Fibroblast of skin of abdomen (primary cell): ENCODE measurements at places on chromosomes 4 and X.

DNA sequence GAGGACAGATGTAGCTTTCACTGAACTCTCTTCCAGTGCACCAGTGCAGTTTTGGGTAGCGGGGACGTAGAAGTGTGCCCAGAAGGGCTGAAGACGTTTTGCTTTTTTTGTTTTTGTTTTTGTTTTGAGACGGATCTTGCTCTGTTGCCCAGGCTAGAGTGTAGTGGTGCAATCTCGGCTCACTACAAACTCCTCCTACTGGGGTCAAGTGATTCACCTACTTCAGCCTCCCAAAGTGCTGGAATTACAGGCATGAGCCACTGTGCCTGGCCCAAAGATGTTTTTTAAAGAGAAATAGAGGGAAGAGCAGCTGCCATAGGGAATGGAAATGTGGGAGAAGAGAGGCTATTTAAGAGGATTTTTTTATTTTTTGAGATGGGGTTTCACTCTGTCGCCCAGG is 74.4 kb upstream of the ACSL1 start:
- DNase-seq, result no peak

- DNase-seq, result no peak
These were observed 105.7 kb upstream of the GATB start for GRCh38 chr4:151866592-151866918.

DNA sequence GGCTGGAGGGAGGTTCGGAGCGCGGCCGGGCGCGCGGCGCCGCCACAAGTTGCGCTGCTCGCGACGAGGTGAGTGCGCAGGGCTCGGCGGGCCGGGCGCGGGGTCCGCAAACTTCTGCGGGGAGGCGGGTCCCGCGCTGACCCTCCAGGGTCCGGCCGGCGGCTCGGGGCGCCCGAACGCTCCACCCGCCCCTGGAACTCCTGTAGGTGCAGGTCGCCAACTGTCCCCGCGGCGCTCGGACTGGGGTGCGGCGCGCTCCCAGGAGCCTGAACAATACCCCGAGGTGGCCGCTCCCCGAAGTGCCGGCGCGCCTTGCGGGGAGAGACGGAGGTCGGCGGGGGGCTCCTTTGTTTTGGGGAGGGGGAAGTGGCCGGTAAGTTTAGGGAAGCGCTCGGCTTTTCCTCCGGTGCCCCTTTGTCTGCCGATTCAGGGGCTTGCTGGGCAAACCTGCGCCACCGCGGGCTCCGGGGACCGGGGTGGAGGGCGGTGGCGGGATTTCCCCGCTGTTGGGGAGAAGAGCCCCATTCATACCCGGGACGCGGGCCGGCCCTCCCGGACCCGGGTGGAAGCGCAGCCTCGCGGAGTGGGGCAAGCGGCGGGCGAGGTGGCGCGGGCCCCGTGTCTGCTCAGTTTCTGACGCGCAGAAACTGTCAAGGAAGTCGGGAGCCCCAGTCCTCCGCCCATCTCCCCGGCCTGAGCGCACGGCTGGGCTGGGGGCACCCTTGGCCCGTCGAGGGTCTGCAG is 694 bp downstream of the TBL1X start:
- no peak for DNase-seq

DNA sequence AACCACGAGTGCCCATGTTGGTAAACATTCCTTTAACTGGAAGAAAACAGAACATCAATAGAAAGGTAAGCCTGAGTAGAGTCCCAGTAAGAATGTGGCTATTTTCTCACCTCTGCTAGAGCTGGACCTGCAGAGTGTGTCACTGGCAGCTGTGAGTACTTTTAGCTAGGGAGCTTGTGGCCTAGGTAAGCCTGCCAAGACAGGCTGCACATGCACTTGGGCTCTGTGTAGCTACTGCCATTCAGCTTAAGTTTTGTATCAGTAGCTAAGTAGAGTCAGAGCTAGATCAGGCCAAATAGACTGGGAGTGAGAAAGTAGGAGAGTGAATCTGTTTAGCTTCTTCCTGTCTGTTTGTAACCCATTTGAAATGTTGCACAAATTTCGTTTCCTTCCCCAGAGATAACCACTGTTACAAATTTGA is 35.3 kb downstream of the RBPJ start:
- no peak for DNase-seq

DNA sequence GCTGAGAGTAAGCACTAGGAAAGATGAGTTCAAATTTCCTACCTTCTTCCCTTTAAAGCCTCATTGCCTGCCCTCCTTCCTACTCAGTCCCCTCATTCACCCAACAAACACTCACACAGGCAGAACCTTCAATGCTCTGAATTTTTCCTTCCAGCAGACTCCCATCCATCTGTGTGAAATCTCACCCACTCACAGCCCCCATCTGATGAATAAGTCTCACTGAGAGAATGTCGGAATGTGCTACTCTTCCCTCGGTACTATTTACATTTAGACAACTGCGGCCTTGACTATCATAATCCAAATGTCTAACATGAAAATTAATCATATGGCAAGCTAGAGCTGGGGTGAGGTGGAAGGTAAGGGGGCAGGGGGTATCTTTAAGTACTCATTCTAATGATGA is 19.4 kb downstream of the CLDN2 start:
- no peak for DNase-seq

DNA sequence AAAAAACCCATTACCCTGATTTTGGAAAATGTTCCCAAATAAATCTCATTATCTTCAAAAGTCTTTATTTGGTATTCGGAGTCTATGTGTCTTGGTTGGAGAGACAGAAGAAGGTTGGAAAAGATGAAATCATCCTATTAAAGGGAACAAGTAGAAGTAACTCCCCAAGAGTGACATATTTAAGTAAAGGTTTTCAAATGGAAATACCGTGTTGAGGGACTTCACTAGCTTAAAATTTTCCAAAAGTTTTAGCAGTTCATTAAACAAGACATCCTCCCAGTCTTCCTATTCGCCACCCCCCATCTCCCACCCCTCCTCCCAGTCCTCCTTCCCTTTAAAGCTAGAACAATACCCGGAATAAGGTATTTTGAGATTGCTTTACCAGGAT is 62.7 kb upstream of the CCDC160 start:
- no peak for DNase-seq

DNA sequence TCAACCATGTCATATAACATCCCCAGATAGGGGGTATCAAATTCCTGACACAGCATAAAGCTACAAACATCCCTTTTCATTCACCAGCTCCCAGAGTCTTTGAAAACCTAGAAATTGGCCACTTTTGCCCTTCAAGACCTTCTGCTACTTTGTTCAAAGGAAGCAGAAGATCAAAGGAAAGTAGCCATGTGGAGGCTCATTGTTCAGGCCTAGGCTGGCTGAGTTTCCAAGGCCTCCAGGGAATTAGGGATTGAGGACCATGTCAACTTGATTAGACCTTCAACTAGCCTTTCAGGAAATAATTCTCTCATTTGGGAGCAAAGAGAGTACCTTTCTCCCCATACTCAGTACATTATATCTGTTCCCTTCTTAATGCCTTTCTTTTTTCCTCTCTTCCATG is 66.8 kb upstream of the ATXN3L start:
- no peak for DNase-seq

GRCh38 chr4:159349332-159349731 is 246.5 kb downstream of the RAPGEF2 start:
- no peak for DNase-seq

- DNase-seq, result no peak
These were observed 14.4 kb downstream of the VGLL1 start for GRCh38 chrX:136546371-136546781.

DNA sequence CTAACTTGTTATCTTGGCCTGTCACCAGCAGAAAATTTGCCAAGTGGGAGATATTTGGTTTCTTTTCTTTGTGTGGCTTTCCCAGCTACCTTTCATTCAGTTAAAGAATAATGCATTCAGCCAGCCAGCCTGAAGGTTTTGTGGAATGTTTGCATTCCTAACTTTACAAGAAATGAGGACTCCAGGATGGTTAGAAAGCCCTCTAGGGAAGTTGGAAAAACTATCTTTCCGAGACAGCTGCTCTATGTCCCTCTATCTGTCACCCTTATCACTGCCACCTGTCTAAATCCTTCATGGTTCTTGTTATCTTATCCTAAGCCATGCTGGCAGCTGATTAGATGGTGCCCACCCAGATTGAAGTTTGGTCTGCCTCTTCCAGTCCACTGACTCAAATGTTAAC is 384.2 kb downstream of the SH3BGRL start:
- DNase-seq, result no peak
